ENCODE measurements at places on chromosomes 2 and 18. TPM values are rescaled to one million over a fixed set of nuclear protein-coding genes. Genes with fewer than 3 reads are reported as not detected.

The ZAP70 gene
- 0.12 TPM for total RNA-seq

The NLRC4 gene
- not detected for total RNA-seq

The SKOR2 gene
- not detected for total RNA-seq

The CNGA3 gene
- not detected for total RNA-seq

The STAMBP gene
- 40.4 TPM for total RNA-seq

The LRP2 gene
- 1.9 TPM for total RNA-seq

The LYPD6B gene
- 1.7 TPM for total RNA-seq

The CRYGD gene
- total RNA-seq, result 3.4 TPM
